NCI-H1417 (cell line): ENCODE measurements at places on chromosomes 12 and 14.

GRCh38 chr14:36582874-36583241, 444 bp upstream of the NKX2-8 start:
- no peak for DNase-seq

GRCh38 chr12:55843431-55843830, 695 bp upstream of the MMP19 start:
- no peak for DNase-seq

DNA sequence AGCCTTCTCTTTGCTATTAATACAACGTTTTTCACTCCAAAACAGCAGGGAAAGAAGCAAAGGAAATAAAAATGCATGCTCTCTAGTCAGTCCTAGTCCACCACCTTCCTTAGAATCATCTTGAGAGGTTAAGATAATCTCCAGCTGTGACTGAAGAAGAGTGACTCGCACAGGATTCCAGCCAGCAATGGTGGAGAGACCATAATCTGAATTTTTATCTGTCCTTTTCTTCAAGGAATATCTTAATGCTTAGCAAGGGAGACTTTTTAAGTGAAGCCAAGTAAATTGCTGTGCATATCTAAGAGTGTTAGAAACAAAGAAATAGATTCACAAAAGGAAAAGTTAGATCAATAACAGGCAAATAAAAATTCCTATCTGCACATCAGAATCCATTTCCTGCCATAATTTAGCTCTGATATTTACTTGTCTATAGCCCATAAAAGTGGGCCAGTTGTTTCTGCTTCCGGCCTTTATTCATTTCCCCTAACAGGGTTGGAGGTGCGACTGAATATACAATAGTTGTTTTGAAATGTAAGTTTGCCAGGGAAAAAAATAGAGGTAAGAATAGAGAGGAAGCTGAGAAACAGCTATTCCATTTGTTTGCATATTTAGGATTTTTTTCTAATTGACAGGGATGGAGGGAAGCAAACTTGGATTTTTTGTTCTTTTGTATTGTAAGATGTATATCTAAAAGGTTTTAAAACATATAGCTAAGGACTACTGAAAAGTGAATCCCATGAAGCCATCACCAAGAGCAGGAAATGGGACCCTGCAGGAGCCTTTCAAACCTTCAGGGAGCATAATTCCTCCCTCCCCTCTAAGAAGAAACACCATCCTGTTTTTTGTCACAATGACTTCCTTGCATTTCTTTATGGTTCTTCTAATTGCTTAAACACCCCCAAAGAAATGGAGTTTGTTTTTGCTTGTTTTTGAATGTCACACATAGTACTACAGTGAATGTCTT, 154.0 kb downstream of the ITPR2 start:
- DNase-seq, result no peak

GRCh38 chr14:100428727-100429126, 105.6 kb downstream of the SLC25A47 start:
- no peak for DNase-seq

DNA sequence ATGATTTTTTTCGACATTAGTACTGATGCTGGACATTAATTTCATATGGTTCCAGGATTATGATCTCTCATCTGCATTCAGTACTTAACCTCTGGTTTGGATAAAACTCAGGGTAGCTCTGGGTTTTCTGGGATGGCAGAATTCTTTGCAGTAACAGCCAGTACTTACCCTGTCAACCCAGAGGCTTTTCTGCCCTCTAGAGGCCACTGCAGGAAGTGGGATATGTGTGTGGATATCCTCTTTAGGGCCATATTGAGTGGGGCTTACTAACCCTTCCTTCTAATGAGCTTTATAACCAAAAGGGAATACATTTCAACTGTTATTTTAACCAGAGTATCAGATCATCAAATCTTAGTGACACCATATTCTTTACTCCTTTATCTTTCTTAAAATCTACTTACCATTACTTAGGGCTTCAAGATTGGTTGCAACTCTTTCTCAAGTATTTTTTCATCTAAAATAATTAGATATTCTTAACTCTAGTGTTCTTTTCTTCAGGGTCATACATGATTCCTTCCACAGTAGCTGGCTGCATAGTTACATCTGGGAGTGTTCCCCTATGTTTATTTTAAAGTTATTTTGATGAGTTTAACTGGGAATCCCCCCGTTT, 488.0 kb upstream of the STXBP6 start:
- peak; percentile 47 for DNase-seq

DNA sequence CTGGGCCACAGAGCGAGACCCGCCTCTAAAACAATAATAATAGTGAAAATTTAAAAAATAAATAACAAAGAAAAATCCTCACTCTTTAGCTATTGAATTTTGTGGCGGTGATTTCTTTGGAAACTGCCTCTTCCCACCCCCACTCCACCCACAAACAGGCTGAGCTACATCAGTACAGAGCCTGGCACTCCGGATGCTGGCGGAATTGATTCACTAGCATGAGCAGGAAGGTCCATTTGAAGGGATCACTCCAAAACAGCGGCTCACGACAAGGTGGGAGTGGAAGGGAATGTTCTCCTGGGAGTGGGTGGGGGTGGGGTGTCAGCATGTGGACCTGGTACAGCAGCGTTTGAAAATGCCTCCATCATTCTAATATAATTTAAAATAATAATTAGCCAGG, 26.1 kb downstream of the CCDC177 start:
- DNase-seq, result no peak

DNA sequence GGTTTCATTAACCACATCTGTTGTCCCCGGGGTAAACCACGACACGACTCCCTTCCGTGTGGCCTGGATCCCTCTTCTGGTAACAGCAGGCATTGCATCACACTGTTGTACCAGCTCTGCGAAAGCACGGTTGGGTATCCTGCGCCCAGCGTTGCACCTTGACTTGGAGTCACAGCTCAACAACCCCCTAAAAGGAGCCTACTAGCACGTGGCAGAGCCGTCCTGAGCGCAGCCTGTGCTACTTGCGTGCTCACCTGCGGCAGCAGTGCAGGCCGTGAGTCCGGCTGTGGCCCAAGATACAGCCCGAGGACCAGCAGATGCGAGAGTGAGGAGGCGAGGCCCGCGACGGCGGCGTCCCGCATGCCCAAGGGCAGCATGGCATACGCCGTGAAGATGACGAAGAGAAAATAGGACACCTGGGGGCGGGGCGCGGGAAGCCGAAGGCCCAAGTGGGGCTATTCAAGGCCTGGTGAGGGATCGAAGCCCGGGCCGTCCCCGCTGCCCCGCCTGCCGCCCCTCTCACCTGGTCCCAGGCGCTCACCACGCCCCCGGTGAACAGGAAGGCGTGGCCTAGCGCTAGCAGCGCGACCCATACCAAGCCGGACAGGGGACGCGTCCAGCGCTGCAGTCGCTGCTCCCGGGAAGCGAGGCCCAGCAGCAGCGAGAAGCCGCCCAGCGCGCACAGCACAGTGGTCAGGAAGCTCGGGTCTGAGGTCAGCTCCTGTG, 2.4 kb downstream of the ADCY4 start:
- DNase-seq, result peak; percentile 89

DNA sequence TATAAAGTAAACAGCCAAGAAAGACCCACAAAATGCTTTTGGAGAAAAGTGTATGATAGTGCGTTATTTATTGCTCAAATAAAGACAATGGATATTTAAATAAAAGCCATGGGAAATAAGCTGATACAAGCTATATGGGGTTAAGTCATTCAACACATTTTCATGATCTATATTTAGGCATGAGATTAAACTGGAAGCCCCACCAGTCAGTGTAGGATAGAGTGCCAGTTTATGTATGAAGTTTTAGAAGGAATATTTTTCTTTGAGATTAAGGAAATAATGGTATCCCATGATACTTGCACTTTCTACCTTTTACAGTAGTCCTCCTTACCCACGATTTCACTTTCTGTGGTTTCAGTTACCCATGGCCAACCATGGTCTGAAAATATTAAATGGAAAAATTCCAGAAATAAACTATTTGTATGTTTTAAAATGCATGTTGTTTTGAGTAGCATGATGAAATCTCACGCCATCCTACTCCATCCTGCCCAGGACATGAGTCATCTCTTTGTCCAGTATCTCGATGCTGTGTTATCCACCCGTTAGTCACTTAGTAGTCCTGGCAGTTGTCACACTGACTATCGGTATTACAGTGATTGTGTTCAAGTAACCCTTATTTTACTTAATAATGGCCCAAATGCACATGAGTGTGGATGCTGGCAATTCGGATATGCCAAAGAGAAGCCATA, 22.3 kb downstream of the SYT1 start:
- DNase-seq, result no peak

GRCh38 chr12:64797156-64797555, 27.3 kb upstream of the TBC1D30 start:
- DNase-seq, result no peak

DNA sequence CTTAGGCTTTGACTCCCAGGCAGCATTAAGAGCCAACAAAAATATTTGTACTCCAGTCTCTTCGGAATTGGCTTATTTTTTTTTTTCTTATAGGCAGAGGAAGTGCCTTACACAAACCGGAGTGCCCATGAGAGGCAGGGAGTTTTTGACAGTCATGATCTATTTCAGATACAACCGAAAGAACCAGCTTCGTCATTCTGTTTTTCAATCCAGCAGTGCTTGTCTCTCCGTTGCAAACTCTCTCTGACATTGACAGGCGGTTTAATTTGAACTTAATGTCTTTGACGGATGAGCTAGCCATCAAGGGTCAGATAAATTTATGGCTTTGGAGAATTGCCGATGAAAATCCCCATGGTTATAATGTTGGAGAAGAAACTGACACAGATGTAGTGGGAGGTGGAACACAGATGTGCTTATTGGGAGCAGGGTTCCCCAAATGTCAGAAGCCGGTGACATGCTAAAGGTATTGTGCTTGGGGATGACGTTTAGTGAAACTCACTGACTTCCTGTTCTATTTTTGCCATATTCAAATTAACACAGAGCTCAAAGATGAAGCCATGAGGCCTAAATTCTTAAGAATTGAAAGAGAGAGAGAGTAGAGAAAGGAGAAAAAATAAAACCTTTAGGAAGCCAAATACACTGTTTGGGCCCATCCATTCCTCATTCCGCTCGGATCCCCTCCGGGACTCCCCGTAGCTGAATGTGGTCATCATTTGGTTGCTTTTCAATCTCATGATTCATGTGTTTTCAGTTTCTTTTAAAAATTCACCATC, 59.7 kb downstream of the PLXNC1 start:
- DNase-seq, result no peak

- peak; percentile 62 for DNase-seq
Observed at GRCh38 chr12:1170411-1170810, 179.4 kb downstream of the ERC1 start.

- DNase-seq, result no peak
Observed at GRCh38 chr12:45322810-45323209, 106.9 kb downstream of the ANO6 start.

- no peak for DNase-seq
Observed at GRCh38 chr12:39672976-39673375, 53.4 kb upstream of the ABCD2 start.

- peak; percentile 91 for DNase-seq
Observed at GRCh38 chr12:124543052-124543589, 24.3 kb downstream of the NCOR2 start.

GRCh38 chr14:105167303-105168092, 1.1 kb downstream of the JAG2 start:
- DNase-seq, result peak; percentile 59

- no peak for DNase-seq
Observed at GRCh38 chr12:20063116-20063515, 305.2 kb upstream of the PDE3A start.

DNA sequence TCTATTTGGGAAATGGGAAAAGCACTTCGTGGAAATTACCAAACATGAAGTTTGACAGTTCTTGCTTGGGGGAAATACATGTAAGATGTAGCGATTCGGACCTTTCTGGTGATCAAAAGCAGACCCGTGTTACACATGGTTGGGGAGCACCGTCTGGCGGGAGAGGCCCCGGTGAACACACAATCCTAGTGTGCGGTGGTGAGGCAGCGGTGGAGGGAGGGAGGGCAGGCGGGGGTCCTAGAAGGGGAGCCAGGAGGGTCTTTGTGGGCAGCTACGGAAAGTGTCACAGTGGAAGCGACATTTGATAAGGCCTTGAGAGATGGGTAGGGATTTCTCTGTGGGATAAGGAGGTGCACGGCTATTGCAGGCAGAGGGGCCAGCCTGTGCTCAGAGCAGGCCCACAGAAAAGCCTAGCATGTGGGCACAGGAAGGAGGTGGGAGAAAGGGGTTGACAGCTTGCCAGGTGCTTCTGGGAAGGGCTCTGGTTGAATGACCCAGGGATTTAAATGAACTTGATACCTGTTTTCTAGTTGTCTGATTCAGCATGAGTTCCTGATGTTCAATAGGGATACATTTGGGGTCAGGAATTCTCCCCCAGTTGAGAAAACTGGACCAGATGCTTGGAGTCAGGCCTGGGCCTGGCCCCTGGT, 7.2 kb downstream of the MVK start:
- DNase-seq, result no peak

DNA sequence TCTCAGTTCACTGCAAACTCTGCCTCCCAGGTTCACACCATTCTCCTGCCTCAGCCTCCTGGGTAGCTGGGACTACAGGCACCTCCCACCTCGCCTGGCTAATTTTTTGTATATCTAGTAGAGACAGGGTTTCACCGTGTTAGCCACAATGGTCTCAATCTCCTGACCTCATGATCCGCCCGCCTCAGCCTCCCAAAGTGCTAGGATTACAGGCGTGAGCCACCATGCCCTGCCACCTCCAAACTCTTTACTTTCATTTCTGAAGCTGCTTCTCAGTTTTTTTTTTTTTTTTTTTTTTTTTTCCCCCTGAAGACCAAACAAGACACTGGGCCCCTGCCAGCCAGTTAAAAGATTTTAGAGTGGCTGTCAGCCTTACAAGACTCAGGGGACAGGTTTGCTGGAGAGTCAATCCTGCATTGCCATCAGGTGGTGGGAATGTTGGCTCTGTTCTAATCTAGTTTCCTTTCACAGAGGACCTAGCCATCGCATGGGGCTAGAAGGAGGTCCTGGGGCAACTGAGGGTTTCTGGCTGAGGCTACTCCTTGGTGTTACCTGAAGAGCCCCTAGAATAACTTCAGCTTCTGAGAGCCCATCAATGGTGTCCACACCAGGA, 37.4 kb upstream of the HIGD1C start:
- no peak for DNase-seq

DNA sequence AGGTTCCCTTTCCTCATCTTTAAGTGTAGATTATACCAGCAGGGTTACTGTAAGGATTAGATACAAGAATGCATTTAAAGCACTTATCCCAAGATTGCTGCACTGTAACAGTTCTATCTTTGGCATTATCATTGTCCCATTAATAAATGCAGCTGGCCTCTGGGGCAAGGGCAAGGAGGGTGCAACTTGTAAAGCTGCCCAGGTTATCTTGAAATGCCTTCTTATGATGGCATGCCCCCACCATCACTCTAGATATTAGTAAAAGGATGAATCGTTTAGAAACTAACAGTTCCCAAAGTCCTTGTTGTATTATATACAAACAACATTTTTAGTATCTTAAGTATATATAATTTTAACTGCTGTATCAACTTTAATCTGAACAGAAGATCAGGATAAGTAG, 6.8 kb downstream of the LTA4H start:
- no peak for DNase-seq

DNA sequence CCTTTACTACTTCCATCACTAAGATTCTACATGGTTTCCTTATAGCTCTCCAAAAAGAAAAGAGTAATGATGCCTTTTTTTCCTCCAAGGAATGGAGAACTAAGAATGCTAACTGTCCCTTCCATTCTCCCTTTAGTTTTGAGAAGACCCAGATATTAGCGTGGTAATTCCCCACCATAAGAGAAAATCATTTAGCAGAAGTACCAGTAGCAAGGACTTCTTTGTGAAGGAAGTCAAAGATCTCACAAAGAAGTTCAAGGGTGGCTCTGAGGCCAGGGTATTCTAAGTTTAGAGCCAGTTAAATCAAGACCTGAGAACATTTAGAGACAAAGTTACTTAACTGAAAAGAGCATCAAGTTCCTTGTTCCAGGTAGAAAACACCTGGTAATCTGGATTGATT, 7.3 kb downstream of the USP15 start:
- no peak for DNase-seq
